H54 (cell line): ENCODE measurements at places on chromosomes 6 and 20.

GRCh38 chr6:134631398-134631924 lies 313.5 kb upstream of the SGK1 start:
- DNase-seq = no peak

- no peak for DNase-seq
Observed at GRCh38 chr6:95574811-95575210, 2.5 kb upstream of the MANEA start.

DNA sequence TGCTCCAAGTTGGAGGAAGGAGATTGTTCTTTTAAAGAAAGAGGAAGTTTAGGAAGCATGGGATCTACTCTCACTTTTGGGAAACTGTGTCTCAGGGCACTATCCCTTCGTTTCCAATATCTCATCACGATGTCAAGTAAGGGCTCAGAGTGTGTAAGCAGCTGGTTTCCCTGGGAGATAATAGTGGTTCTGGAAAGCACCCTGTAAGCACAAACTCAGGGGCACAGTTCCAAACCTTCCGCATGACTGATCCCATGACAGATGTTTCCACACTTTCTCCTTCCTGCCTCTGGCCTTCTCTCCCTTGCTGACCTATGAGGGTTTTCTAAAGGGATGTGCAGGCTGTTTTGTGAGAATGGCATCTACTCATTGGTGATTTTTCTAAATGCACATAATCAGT lies 33.9 kb downstream of the ADTRP start:
- no peak for DNase-seq

- DNase-seq = no peak
Observed at GRCh38 chr6:111761783-111762312, 111.4 kb downstream of the FYN start.

DNA sequence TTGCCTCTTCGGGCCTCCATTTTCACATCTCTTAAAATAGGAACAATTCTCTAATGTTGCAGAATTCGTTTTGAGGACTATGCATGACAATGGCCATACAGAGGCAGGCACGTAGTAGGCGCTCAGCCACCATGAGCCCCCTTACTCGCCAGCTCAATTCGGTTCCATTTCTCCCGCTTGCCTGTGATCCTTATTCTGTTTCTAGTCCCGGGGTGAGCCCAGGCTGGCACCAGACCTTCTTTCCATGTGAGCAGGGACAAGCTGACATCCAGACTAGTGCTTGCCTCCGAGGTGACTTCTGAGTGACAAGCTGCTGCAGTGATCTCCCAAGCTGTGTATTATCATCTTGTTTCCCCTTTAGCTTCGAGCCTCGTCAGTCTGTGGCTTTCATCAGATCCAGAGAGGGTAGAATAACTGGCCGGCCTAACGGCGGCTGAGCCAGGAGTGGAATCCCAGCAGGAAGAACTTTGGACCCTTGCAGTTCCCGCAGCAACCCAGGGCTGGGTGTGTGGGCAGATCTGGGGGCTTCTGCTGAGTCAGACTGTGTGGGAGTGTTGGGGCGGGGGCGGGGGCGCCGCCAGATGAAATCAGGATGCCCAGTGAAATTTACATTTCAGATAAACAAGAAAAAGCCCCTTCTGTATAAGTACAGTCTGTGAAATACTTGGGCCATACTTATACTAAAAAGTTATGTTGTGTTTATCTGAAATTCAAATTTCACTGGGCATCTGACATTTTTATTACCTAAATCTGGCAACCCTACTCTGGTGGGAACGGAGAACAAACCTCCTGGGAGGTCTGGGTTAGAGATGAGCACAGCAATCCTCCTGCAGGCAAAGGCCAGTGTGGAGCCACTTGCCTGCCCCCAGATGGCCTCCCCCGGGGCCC lies 10.9 kb downstream of the BANF2 start:
- DNase-seq = no peak

GRCh38 chr20:61447952-61448351 lies 195.9 kb downstream of the CDH4 start:
- no peak for DNase-seq

DNA sequence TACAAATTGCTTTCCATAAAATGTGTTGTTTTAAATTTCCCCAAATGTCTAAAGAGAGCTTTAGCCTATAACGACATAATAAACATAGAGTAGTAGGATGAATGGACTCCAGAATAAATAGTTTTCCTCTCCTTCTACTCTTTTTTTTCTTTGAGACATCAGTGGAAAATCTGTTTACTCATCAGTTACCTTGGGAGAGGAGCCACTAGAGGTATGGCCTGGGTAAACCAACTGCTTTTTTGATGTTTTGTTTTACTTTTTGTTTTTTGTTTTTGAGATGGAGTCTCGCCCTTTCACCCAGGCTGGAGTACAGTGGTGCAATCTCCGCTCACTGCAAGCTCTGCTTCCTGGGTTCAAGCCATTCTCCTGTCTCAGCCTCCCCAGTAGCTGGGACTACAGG lies 8.3 kb upstream of the TGM3 start:
- no peak for DNase-seq

GRCh38 chr6:17381424-17382147 lies 11.8 kb upstream of the CAP2 start:
- no peak for DNase-seq

DNA sequence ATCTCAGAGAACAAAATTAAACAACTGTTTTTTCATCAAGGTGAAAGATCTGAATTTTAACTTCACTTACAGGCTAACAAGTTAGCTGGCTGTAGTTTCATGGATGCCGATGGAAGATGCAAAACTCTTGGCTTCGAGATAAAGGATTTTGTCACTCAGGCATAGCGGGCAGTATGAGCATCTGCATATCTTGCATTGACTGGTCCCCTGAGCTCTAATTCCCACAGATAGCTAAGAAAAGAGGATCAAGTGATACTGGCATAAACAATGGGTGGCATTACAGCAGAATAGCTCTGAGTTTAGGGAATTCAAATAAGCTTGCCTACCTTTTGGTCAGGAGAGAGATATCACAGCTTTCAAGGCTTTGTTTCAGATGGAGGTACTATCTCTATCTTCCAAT lies 1.8 kb upstream of the CLVS2 start:
- no peak for DNase-seq
